ENCODE measurements at places on chromosomes 2 and 18.

DNA sequence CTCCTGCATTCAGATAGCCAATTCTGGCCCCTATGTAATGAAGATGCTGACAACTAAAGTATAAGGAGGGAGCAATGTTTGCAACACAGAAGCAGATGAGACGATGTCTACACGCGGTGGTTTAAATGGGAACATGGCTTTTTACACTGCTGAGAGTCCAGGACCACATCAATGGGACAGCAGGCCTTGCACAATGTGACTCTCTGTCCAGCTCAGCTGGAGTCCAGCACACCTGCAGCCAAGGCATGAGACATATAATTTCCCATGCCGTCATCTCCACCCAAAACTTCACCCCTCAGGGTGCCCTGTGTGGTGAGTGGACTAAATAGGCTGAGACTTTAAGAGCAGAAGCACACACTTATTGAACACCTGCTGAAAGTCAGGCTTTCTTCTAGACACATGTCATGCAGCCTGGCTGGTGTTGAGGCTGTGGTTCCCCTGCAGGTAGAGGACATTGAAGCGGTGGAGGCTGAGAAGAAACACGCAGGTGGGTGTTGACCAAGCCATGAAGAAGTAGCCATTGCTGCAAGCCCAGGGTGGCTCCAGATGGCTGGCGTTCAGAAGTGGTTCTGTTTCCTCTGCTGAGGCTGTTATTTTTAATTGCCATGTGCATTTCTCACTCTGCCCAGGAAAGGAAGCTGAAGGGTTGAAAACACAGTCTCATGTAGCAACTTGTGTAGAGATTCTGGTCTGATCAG is 345.6 kb downstream of the MYCN start:
- DNase-seq, result no peak

DNA sequence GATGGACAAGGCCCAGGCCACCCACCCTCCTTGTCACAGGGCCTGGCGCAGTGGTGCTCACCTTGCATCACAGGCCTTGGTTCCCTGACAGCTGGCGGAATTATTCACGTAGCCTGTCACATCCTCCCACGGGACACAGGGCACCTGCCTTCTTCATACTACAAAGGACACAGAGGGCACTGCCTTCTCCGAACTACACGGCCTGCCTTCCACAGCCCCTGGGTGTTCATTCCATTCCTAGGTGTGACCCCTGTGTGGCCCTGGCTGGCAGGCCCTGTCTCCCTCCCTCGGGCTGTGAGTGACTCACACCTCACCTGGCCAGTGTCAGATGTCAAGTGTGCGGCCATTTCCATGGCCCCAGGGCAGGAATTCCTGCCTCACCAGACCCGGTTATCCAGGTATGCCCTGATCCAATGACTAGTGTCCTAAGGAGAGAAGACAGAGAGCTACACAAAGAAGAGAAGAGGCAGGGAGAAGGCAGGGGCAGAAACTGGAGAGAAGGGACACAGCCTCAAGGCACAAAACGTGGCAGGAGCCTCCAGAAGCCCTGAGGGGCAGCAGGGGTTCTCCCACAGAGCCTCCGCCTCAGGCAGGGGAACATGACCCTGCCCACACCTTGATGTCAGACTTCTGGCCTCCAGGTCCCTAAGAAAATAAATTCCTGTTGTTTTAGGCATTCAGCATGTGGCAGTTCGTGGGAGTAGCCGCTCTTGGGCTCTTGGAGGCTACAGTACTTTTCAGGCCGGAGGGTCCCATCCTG is 43.4 kb downstream of the MBP start:
- peak; percentile 89 for DNase-seq

- DNase-seq, result no peak
Observed at GRCh38 chr2:128589681-128590080, 271.0 kb upstream of the HS6ST1 start.

DNA sequence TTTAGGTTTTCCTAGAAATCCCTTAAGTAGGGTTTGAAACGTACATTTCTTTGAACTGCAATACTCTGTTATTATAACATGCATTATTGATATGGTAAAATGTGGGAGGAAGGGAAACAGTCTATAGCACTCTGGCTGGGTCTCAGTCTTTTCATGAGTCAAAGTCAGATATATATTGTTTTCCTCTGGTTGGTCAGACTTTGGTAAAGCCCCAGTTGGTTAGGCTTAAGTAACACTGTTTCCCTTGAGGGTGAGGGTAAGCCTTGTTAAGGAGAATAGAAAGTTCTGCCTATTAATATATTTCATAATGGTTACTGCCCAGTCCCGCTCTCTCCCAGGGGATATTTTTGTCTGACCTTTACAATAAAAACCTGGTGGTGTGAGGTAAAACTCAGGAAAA is 44.7 kb upstream of the TNP1 start:
- no peak for DNase-seq

DNA sequence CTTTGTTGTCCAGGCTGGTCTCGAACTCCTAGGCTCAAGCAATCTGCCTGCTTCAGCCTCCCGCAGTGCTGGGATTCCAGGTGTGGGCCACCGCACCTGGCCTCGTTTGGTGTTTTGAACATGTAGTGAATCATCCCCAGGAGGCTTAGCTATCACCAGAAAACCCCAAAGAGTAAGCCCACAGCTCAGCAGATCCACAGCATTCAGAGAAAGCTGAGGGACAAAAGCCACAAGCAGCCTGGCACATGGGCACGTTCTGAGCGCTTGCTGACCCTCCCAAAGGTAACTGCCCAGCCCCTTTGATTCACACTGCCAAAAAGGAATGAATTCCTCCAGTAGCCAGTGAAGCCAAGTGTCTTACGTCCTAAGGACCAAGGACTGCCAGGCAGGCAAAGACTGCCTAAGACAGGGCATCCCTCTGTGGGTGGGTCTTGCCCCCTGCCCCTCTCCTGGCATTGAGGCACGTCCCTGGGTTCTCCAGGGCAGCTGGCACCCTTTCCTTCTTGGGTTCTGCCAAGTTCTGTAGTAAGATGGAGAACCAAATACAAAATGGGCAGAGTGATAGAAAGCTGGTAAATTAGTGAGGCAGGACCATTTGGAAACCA is 31.7 kb downstream of the MBP start:
- no peak for DNase-seq
